ENCODE measurements at places on chromosomes 12 and 14.

- peak; percentile 98 for DNase-seq
Measured at GRCh38 chr14:21038441-21039422, 3.4 kb upstream of the RNASE7 start.

- no peak for DNase-seq
Measured at GRCh38 chr14:38882533-38882932, 220.5 kb downstream of the SEC23A start.

DNA sequence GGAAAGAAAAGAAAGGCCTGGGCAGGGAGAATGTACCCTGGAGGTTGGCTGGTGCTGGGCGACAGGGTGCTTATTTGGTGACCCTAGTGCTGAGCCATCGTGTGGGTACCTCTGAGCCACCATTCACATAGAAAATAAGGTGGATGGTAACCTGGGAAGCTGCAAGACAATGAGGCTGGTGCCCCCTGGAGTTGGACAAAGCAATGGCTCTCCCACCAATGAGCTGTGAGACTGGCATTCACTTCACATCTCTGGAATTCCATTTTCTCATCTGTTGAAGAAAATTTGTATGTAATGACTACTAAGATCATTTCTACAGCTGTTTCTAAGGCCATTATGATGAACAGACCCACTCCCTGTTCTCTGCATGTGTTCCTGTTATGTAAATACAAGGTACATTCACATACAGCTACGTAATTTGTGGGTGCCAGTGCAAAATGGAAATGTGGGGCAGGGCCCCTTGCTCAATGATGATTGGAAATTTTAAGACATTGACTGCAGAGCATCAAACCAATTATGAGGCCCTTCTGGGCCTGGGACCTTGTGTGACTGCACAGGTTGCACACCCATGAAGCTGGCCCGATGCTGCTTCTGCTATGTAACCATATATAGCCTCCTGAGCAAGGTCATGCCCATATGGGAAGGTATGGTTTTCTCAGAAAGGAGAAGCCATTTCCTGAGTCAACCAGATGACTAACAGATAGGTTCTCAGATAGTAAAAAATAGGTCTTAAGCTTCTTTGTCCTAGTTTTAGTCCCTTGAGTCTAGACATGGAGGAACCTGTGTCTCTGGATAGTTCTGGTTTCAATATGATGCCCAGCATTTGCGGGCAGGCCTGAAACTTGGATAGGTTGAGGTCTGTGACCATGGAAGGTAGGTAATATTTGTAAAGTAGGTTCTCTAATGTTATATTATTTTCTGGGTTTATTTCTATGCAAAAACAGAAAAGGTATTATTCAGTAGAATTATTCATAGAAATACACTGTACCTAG is 63.4 kb upstream of the IGF1 start:
- DNase-seq, result no peak

DNA sequence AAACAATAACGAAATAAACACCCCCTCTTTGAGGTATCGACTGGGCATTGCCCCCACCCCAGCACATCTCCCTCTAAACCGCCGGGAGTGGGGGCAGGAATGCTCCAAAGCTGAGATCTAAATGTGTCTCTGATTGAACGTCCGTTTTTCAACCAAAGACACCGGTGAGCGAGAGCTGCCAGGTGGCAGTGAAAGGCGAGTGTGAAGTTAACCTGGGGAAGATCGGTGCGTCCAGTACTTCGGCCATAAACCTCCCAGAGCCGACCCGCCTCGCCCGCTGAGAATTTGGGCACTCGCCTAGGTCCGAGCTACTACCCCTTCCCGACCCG is 625 bp downstream of the ANGEL1 start:
- no peak for DNase-seq

DNA sequence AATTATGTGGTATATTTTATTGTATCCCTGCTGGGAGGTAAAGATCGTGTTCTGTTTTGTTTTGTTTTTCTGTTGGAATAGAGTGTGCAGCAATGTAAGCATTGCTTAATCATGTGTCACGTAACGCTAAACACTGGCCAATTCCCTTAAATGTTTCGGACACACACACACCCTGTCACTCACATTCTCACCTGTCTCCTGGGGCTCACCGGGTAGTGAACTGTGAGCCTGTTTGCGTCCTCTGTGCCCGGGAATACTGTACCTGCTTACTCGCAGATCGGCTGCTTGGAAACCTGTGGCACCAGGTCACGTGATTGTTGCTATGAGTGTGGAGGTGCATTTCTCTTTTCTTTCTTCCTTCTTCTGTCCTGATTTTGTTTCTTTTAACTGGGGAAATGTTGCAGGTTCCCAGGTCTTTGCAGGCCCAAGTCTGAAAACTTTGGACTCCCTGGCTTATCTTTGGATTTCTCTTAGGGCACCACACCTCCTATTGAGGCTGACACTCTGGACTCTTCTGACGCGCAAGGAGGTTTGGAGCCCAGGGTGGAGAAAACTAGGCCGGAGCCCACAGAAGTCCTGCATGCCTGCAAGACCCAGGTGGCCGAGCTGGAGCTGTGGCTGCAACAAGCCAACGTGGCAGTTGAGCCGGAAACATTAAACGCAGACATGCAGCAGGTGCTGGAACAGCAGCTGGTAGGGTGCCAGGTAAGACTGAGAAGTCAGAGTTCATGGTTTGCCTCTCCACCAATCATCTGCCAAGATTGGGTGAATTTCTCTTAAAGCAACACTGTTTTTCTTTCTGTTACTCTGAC is 181.1 kb downstream of the ESR2 start:
- DNase-seq, result peak; percentile 83

DNA sequence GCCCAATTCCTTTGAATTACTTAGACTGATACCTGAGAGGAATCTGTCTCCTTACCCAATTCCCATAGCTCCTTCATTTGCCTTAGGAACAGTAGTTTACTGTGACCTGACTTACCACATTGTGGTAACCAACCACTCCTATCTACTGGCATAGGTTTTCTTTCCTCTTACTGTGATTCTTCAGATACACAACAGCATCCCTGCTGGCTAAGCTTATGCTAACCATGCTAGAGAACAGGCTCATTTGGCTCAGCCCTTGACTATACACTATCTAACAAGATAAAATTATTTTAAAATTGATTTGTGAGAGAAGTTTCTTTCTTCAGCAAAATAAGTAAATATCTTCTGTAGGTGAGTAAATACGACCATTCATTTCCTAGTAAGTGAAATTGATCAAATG is 320.4 kb upstream of the DDHD1 start:
- DNase-seq, result no peak

DNA sequence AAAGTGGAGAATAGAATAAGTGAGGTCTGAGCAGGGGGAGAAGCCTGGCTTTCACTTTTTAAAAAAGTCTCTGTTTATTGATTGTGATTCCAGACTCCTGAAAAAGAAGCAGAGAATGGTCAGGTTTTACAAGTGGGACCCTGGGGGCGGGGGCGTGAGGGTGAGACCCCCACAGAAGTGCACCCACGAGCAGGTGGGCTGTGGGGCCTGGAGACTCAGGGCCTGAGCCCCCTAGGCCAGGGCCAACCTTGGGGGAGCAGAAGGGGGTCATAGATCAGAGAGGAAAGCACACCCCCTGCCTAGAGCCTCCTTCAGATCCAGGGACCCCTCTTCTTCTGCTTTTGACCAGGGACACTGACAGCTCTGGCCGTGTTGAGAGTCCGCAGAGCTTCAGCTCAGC is 180.3 kb downstream of the ADGRD1 start:
- DNase-seq, result no peak

- no peak for DNase-seq
Measured at GRCh38 chr14:99514552-99515300, 33.5 kb downstream of the CCNK start.

DNA sequence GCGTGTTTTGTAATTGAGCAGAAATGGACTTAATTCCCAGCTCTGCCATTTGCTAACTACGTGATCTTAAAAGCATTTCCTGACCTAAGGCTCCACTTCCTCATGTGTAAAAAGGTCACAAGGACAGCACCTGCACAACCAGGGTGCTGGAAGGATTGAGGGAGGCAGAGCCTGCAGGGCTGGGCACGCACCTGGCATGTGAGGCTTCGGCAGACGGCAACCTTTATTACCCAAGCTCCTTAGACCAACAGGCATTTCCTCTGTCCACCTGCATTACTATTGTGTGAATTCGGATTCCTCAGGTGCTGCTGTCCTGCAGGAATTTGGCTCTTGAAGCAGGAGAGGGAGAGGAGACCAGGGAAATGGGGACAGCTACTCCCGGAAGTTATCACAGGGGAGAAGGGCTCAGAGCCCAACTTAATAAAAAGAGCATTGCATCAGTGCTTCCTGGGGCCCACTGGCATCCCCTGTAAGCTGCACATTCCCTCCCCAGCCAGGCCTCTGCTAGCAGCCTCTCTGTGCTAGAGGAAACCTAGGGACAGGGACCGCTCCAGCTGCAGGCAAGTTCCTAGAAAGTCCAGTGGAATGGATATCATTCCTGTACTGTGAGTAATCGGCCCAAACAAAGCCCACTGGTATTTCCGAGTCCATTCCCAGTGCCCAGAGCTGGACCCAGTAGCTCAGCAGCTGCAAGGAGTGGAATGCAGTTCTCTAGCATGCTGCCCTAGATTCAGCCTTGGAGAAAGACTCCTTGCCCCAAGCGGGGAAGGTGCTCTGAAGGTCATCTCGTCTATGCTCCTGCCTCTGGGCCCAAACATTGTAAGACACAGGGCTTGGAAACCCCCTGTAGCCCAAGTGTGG is 157.1 kb upstream of the CCND2 start:
- peak; percentile 98 for DNase-seq

DNA sequence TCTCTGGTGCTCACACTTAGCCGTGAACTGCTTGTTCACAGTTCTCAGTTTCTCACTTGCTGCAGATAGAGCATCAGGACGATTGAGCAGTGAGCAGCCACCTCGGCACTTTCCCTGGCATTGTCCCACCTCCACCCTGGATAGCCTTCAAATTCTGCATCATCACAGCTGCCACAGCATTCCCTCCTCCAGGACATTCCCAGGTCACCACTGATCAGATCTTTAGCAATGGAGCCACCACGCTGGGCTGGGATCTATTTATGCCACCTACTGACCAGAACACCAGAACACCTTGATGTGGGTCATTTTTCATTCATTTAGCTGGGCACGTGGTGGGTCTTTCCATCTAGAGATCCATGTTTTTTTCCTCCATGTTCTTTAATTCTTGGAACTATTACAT is 23.6 kb downstream of the ACADS start:
- no peak for DNase-seq

DNA sequence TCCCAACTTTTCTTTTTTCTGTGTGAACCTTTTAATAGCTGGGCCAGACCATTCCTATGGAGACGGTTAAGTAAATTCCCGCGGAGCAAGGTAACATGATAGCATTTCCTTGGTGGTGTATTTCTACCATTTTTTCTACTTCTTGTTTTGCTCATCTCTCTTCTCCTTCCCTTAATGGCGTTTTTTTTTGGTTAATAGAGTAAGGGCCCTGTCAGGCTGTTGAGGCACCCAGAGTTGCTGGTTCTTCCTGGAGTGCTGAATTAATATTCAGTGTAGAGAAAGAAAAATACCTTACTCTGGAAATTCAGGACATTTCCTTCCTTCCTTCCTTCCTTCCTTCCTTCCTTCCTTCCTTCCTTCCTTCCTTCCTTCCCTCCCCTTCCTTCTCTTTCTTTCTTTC is 137.6 kb downstream of the KTN1 start:
- no peak for DNase-seq

GRCh38 chr12:42023733-42024494 is 120.8 kb downstream of the GXYLT1 start:
- peak; percentile 80 for DNase-seq

GRCh38 chr14:50476134-50476533 is 56.2 kb downstream of the MAP4K5 start:
- no peak for DNase-seq

GRCh38 chr14:55416866-55417265 is 5.2 kb upstream of the ATG14 start:
- no peak for DNase-seq

GRCh38 chr14:52002542-52002941 is 13.2 kb downstream of the RTRAF start:
- no peak for DNase-seq

DNA sequence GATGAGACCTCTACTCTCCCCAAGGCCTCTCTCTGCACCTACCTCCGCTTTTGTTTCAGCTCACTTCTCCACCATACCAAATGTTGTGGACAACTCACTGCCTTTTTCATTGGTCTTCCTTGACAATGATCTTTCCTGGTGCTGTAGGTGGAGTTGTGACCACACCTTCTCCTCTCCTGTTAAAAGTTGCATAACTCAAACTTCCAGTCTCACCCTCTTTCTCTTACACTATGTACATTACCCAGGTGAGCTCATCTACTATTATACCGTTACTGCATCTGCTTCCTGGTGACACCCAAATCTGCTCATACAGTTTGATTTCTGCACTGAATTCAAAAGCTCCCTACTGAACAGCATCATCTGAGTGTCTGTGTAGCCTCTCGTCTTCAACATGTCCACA is 542.8 kb downstream of the GALC start:
- no peak for DNase-seq

- peak; percentile 93 for DNase-seq
Measured at GRCh38 chr14:99572173-99572999, 31.6 kb downstream of the CCDC85C start.

GRCh38 chr12:127728285-127728684 is 538.7 kb upstream of the TMEM132C start:
- DNase-seq, result no peak

DNA sequence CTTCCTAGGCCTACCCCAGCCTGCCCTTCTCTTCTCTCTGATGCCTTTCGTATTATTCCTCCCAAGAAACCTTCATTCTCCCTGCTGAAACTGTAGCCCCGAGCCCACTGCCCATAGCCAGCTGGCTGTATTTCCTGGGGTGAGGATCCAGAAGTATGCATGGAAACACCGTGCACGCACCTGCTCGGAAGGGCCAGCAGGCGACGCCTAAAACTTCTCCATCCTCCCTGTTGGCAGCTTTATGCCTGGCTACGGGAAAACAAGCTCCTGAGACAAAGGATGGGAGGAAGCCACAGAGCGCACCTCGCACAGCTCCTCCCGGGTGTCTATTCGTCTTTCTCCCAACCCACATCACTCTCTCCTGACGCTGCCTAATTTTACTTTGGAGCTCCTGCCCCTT is 69.0 kb upstream of the CAPRIN2 start:
- no peak for DNase-seq

- no peak for DNase-seq
Measured at GRCh38 chr12:83046019-83046418, 359.3 kb downstream of the TMTC2 start.

DNA sequence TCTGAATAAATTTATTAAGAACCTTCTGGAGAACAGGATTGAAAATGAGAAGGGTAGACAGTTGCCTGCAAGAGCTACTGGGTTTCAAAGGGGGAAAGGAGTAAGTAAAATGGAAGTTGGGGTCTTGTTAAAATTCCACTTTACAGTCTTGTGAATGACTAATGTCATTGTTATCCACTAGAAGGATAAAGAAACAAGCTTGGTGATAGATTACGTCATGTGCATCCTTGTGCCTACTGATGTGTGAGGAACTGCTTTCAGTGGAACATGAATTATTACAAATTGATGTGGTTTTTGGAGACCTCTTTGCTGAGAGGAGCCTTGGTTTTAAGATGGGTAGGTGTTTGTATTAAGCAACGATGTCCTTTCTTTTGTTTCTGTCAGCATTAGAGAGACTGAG is 272.5 kb upstream of the PRICKLE1 start:
- DNase-seq, result no peak

- DNase-seq, result no peak
Measured at GRCh38 chr14:57071639-57072038, 197.1 kb downstream of the EXOC5 start.

- DNase-seq, result no peak
Measured at GRCh38 chr14:31286456-31287293, 79.1 kb upstream of the HECTD1 start.
